Epithelial cell of umbilical artery (primary cell): ENCODE measurements at places on chromosomes 2 and 18. TPM values are rescaled to one million over a fixed set of nuclear protein-coding genes. Genes with fewer than 3 reads are reported as not detected.

The FEV gene
- total RNA-seq: not detected in 2 replicates

The MAPK4 gene
- not detected in 2 replicates for total RNA-seq

The EHD3 gene
- total RNA-seq: 7.9 and 9.4 TPM in 2 replicates

The HOXD10 gene
- total RNA-seq: under 0.01 and 0.15 TPM in 2 replicates

The ZSCAN30 gene
- total RNA-seq: 9.4 and 13.2 TPM in 2 replicates

The GALNT5 gene
- total RNA-seq: under 0.01 and 0.30 TPM in 2 replicates

The RFTN2 gene
- total RNA-seq: 2.7 and 5.5 TPM in 2 replicates

The HOXD13 gene
- under 0.01 TPM in 1 of 2 replicates, not detected in the other for total RNA-seq

The LRRTM1 gene
- total RNA-seq: not detected in 2 replicates

The GEN1 gene
- total RNA-seq: 11.4 and 36.0 TPM in 2 replicates

The LONRF2 gene
- 0.15 TPM in 1 of 2 replicates, not detected in the other for total RNA-seq

The TRIM43 gene
- total RNA-seq: not detected in 2 replicates

The RMDN2 gene
- total RNA-seq: 3.2 and 4.7 TPM in 2 replicates

The LAMA1 gene
- total RNA-seq: 0.32 and 0.91 TPM in 2 replicates

The LRRTM4 gene
- not detected in 2 replicates for total RNA-seq

The GALNT3 gene
- 0.32 TPM in 1 of 2 replicates, not detected in the other for total RNA-seq

The TMEFF2 gene
- total RNA-seq: under 0.01 and 0.15 TPM in 2 replicates

The KCNIP3 gene
- 0.97 and 1.1 TPM in 2 replicates for total RNA-seq

The IL37 gene
- not detected in 2 replicates for total RNA-seq

The AQP12A gene
- total RNA-seq: not detected in 2 replicates

The VAPA gene
- 219 and 283 TPM in 2 replicates for total RNA-seq

The SIX3 gene
- total RNA-seq: not detected in 2 replicates

The COL6A3 gene
- total RNA-seq: 5.2 and 17.9 TPM in 2 replicates

The CAPN13 gene
- not detected in 2 replicates for total RNA-seq

The DSC2 gene
- total RNA-seq: under 0.01 and 0.32 TPM in 2 replicates

The DNAJC5G gene
- total RNA-seq: not detected in 2 replicates

The FOXI3 gene
- not detected in 2 replicates for total RNA-seq

The CCDC141 gene
- total RNA-seq: under 0.01 and 0.15 TPM in 2 replicates

The LRRC30 gene
- not detected in 2 replicates for total RNA-seq

The NTSR2 gene
- not detected in 2 replicates for total RNA-seq

The CRYGC gene
- total RNA-seq: not detected in 2 replicates

The HOXD8 gene
- total RNA-seq: 6.2 and 7.8 TPM in 2 replicates

The TBR1 gene
- under 0.01 and 0.30 TPM in 2 replicates for total RNA-seq

The VWC2L gene
- not detected in 2 replicates for total RNA-seq

The ANKRD62 gene
- total RNA-seq: not detected in 2 replicates

The HOXD12 gene
- not detected in 2 replicates for total RNA-seq

The SPHKAP gene
- under 0.01 TPM in 1 of 2 replicates, not detected in the other for total RNA-seq

The LGALSL gene
- total RNA-seq: 2.9 and 10.9 TPM in 2 replicates
